ENCODE measurements at places on chromosomes 16 and 17. TPM values are rescaled to one million over a fixed set of nuclear protein-coding genes. Genes with fewer than 3 reads are reported as not detected.

DNA sequence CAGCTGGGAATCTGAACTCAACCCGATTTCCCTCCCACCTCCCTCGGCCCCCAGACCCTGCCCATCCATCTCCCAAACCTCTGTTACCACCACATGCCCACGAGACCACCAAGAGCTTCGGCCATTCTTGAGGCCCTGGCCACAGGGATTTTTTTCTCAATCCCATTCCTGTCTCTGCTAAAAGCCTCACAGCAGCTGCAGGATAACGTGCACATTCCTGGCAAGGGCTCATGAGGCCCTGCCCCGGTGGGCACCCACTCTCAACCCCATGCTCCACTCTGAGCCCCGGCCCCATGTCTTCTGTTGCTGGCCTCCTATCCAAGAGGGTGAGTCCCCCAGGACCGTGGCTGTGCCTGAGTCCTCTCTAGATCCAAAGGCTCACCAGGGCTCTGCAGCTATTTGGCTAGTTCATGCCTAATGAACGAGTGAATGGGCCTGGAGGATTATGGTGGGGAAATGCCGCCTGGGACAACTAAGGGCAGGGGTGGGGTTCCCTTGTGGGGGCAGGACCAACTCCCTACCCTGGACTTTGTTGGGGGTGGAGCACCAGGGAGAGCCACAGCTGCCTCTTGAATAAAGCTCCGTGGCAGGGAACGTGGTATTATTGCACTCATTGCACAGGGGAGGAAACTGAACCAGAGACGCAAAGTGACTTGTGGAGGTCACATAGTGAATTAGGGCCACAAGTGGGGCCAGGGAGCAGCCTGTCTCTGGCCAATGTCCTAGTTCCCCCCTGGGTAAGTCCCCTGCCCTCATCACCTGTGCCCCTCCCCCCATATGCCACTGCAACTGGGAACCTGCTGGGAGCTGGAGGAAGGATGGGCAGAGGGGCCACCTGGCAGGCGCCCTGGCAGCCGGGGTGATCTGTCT is 113.8 kb upstream of the SMURF2 start:
- no peaks in the 10 kb centered on the region for H3K36me3 ChIP-seq
- H3K4me1 ChIP-seq: peaks cover 22% of the 10 kb centered on the region

GRCh38 chr17:42591411-42591810 is 13.9 kb upstream of the PSMC3IP start:
- H3K36me3 ChIP-seq: peaks cover 31% of the 10 kb centered on the region
- H3K27ac ChIP-seq: peak overlapping the region; percentile 7
- no peak for DNase-seq
- H3K27me3 ChIP-seq: no peaks in the 10 kb centered on the region
- H3K4me3 ChIP-seq: no peak overlapping the region

GRCh38 chr17:66455060-66455459 is 152.6 kb downstream of the PRKCA start:
- peaks cover 55% of the 10 kb centered on the region for H3K36me3 ChIP-seq
- H3K4me3 ChIP-seq: no peak overlapping the region
- no peaks in the 10 kb centered on the region for H3K27me3 ChIP-seq
- no peak overlapping the region for H3K27ac ChIP-seq
- DNase-seq: no peak

DNA sequence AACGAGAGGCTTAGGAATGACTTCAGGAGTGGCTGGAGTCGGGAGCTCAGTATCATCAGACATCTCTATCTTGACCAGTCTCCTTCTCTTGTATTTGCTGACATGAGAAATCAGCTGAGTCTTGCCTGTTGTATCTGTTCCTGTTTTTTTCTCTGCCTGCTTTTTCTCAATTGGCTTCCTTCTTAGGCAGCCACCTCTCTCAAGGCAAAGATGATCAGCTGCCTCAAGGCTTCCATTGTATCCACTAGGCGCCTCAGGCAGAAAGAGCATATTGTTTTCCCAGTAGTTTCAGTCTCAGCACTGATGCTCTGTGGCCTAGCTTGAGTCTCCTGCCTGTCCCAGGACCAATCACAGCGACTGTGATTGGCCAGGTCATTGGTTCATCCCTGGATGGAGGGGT is 306.2 kb downstream of the CPPED1 start:
- no peak overlapping the region for H3K4me3 ChIP-seq
- peaks cover 4% of the 10 kb centered on the region for H3K36me3 ChIP-seq
- H3K27ac ChIP-seq: no peak overlapping the region
- peaks cover 8% of the 10 kb centered on the region for H3K4me1 ChIP-seq

- peaks cover 69% of the 10 kb centered on the region for H3K4me1 ChIP-seq
- H3K27ac ChIP-seq: peak overlapping the region; percentile 88
- H3K4me3 ChIP-seq: peak overlapping the region; percentile 78
- no peak for DNase-seq
- peaks cover 4% of the 10 kb centered on the region for H3K36me3 ChIP-seq
- peaks cover 2% of the 10 kb centered on the region for H3K27me3 ChIP-seq
Observed at GRCh38 chr17:76241691-76242255, 1.5 kb upstream of the RNF157 start.

DNA sequence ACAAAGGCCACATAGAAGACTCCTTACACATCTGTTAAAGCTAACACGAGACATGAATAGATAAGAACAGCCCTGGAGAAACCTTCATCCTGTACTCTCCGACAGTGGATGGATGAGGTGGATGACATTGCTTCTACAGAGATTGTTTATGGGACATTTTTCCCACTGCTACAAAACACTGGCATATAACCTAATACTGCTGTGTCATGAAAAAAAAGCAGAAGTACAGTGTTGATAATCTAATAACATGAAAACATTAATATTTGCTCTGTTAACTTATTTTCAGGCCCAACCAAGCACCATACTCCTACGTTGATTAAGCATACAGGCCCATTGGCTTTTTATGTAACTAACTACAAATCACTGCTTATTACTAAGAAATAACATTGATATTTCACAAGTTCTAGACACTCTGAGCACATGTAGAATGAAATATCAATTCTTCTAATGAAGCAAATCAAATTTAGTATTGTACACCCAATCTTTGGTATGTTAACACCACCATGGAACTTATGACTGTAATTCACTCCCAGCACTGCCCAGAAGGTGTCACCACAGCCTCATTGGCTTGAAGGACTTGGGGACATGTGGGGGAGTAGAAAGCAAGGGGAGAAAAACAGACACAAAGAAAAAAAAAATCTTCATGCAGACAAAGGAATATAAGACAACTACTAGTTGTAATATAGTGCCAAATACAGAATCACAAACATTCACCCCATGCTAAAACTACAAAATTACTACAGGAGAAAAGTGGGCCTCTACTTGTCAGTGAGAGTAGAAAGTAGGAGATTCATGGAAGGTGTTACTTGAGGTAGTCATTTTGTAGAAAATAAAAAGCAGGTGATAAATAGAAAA is 330.0 kb upstream of the PMFBP1 start:
- no peaks in the 10 kb centered on the region for H3K36me3 ChIP-seq
- peak; percentile 67 for DNase-seq
- H3K27me3 ChIP-seq: no peaks in the 10 kb centered on the region
- no peak overlapping the region for H3K4me3 ChIP-seq

GRCh38 chr17:2924211-2924610 is 128.0 kb downstream of the RAP1GAP2 start:
- H3K36me3 ChIP-seq: no peaks in the 10 kb centered on the region
- H3K4me3 ChIP-seq: no peak overlapping the region
- H3K27me3 ChIP-seq: no peaks in the 10 kb centered on the region
- H3K4me1 ChIP-seq: no peaks in the 10 kb centered on the region
- no peak for DNase-seq

GRCh38 chr16:57630931-57631845 is 2.8 kb downstream of the ADGRG1 start:
- peaks cover 17% of the 10 kb centered on the region for H3K27me3 ChIP-seq
- no peak for DNase-seq
- H3K4me1 ChIP-seq: peaks cover 13% of the 10 kb centered on the region
- H3K27ac ChIP-seq: no peak overlapping the region
- H3K4me3 ChIP-seq: no peak overlapping the region

GRCh38 chr16:6032438-6032837 is 934.8 kb upstream of the EEF2KMT start:
- H3K4me3 ChIP-seq: no peak overlapping the region
- H3K27ac ChIP-seq: no peak overlapping the region
- no peaks in the 10 kb centered on the region for H3K4me1 ChIP-seq
- DNase-seq: no peak
- H3K36me3 ChIP-seq: no peaks in the 10 kb centered on the region

DNA sequence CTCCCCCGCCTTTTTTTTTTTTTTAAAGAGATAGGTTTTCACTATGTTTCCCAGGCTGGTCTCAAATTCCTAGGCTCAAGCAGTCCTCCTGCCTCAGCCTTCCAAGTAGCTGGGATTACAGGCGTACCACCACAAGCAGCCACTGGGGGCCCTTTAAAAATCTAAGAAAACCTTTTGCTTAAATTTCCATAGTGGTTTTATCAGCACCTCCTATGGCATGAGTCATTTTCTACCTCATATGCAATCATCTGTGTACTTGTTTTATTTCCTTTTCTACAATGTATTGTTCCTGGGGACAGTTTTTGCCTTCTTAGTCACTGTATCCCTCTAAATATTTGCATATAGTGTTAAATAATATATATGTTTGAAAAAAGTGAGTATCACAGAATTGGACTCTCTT is 29.2 kb downstream of the GNA13 start:
- peak overlapping the region; percentile 60 for H3K4me3 ChIP-seq
- DNase-seq: peak; percentile 75
- H3K27me3 ChIP-seq: no peaks in the 10 kb centered on the region
- H3K27ac ChIP-seq: peak overlapping the region; percentile 91
- peaks cover 38% of the 10 kb centered on the region for H3K36me3 ChIP-seq
- peaks cover 81% of the 10 kb centered on the region for H3K4me1 ChIP-seq

DNA sequence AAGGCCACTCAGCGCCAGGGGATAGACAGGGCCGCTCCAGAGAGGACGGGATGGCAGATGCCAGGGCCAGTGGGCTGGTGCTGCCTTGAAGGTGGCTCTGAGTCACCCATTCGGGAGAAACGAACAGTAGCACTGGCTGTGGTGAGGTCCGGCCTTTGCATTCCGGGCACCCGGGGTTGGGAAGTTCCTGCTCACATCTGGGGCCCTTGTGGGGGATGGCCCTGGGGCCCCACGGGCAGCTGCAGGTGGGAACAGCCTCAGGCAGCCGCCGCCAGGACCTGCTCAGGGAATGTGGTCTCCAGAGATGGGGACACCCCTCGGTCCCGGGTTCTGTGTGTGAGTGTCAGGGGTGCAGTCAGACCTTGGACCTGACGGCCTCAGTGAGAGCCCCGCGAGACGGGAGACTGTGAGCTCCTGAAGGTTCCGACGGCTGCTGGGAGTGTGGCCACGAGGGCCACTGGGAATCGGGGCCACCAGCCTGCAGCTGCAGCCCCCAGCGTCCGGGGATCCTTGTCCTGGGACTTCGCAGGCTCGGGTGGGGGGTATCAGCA is 1.4 kb downstream of the CBFA2T3 start:
- H3K27me3 ChIP-seq: peaks cover 18% of the 10 kb centered on the region
- H3K36me3 ChIP-seq: no peaks in the 10 kb centered on the region
- no peak overlapping the region for H3K27ac ChIP-seq
- DNase-seq: no peak

The TSPAN10 gene
- 0.35 TPM for total RNA-seq

The PLXDC1 gene
- 1.2 TPM for total RNA-seq
